ENCODE measurements at places on chromosomes 6 and 20.
A peak's percentile ranks its signal among the peaks of the same experiment; 100 is the strongest.

DNA sequence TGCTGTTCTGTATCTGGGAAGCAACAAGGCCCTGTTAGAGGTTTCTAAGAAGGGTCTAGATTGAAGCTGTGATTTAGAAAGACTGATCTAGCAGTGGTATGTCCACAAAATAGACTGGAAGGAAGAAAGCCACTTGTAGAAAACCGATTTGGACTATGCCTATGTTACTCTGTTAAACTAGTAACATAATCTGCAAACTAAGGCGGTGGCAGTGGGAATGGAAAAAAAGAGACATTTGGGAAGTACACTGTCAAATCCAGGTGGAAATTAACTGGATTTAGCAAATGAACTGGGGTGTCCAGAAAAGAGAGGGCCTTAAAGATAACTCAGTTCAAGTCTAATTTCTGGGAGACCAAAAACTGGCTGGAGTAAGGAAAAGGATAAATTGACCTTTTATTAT lies 11.6 kb downstream of the ILRUN start:
- DNase-seq = no peak

DNA sequence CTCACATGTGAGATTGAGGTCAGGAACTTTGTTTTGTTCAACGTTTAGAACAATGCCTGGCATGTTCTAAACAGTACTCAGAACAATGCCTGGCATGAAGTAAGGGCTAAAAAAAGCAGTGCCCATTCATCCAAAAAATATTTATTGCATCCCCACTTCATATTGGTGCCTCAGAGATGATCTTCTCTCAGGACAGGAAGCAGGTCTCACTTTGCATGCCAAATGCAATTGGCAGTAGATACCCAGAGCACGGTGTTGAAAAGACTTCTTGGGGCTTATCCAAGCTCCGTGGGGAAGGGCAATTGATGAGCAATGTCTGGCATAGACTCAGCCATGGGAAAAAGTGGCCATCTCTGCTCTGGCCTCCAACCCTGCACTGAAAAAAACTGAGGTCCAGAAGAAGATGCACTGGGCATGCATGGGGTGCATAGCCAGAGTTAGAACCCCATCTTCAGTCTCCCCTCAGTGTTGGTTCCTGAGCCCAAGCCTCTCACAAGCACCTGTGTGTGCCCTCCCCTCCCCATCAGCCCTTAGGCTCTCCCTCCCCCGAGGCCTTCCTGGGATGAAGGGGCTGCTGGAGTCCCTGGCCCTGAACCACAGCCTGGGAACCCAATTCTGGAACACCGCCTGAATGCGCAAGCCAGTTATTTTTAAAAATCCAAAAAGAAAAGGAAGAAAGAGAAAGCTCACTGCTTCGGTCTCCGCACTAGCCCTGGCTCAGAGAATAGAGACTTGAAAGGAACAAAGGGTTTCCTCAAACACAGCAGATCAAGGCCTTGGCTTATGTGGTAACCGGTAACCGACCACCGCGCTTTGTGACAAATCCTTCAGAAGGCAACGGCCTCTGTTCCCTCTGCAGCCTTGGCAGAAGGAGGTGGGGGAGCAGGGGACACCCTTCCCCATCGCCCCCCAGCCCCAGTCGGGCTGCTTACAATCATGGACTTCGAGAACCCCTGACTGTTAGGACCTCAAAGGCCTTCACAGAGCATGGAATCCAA lies 78.5 kb upstream of the SIRPA start:
- peak; percentile 93 for DNase-seq

DNA sequence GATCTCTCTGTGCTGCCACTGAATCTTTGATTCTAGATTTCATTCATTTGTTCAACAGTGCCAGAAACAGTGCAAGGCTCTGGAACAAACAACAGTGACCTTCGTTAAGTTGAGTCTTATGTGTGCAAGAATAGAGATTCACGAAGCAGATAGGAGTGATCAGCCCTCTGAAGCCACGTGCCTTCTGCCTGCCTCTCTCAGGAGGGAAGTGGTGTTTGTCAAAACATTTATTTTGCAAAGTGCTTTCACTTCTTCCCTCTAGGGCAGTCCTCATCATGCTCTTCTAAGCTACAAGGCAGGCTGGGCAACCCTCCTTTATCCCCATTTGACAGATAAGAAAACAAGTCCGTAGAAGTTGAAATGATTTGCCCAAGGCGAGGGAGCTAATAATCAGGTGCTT lies 204.3 kb downstream of the TFAP2C start:
- no peak for DNase-seq

- no peak for DNase-seq
Observed at GRCh38 chr20:39745380-39745779, 783.2 kb downstream of the DHX35 start.

DNA sequence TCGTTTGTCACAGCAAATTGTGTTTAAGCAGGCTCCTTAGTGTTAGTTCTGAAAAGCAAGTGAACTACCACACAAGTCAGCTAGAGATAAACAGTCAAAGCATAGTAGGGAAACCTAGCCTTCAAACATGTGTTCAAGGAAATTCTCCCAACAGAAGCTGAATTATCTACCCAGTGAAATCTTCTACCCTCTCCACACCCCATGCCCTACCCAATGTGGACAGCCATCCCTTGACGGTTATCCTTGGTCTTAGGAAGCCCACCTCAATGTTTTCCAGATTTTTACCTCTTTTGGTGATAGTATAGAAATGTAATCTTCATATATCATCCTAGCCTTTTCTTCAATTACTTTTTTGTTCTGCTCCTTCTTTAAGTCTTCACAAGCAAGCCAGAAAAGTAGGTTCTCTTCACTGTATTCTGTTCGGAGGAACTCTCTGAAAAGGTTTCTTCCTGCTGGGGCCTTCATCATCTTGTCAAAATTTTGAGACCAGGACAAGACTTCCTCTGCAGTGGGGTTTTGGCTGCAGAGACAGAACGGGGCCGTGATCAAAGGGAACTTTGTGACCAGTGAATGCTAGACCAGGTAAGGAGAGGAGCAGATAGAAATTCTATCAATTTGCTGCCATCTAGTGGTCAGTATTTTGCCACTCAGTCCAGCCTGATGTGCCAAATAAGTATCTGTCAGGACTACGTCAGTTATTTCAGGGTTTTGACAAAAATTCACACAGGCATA lies 21.6 kb upstream of the MTRF1L start:
- DNase-seq = peak; percentile 53

- DNase-seq = peak; percentile 92
Observed at GRCh38 chr20:50724851-50725723, 6.3 kb upstream of the PARD6B start.

GRCh38 chr6:61622601-61623000 lies 663.4 kb downstream of the KHDRBS2 start:
- no peak for DNase-seq

- no peak for DNase-seq
Observed at GRCh38 chr6:87184762-87185250, 29.4 kb downstream of the ZNF292 start.

- DNase-seq = no peak
Observed at GRCh38 chr6:15498640-15499039, 164.2 kb downstream of the DTNBP1 start.

- DNase-seq = no peak
Observed at GRCh38 chr6:151330130-151330696, 61.1 kb downstream of the ZBTB2 start.

GRCh38 chr20:23167431-23167830 lies 81.3 kb upstream of the CD93 start:
- no peak for DNase-seq

DNA sequence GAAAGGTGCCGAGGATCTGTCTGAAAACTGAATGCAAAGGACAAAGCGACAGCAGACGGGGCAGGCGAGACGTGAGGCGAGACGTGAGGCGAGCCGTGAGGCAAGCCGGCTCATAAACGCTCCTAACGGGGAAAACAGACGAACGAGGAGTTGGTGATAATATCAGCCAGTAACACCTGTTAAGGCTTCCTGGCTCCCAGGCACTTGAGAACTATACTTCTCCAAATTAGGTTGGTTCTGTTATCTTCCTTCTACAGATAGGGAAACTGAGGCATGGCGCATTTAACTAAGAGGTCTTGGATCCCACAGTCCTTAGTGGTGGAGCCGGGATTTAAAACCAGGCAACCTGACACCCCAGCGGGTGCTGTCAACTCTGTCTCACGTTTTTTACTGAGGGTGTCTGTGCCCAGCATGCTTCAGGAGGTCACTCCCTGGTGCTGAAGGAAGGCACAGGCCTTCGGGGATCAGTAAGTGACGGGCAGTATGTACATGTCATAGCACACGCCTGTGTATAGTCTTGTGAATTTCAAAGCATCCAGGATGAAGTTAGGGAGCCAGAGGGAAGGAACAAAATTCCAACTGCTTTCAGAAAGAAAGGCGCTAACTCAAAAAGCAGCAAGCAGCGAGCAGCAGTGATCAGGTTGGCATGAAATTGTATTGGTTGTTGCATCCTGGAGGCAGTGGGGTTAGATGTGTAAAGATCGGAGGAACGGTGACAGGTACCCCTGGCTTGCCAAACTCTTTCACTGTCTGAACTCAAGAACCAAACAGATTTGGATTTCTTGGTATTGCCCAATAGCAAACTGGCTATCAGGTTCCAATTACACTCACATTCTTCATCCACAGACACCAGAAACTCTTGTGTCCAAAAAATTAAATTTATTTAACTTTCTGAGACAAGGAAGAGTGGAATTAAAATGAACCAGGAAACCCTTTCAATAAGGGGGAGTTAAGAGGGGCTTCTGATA lies 318.7 kb downstream of the THBS2 start:
- DNase-seq = no peak

DNA sequence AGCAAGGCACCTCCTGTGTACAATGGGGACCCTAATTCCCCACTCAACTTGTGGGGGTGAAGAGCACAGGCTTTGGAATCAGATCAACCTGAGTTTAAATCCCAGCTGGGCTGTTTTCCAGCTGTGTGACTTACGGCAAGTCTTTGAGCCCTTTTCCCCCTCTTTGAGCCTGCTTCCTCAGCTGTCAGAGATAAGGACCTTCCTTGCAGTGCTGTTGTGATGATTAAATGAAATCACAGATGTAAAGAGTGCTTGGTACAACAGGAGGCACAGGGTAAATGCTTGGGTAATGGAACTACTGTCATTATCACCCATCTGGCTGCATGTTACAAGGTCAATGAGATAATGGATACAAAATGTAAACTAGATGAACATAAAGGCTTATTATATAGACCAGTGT lies 3.2 kb downstream of the SNX21 start:
- no peak for DNase-seq

GRCh38 chr20:22729616-22730236 lies 145.4 kb upstream of the FOXA2 start:
- DNase-seq = no peak

DNA sequence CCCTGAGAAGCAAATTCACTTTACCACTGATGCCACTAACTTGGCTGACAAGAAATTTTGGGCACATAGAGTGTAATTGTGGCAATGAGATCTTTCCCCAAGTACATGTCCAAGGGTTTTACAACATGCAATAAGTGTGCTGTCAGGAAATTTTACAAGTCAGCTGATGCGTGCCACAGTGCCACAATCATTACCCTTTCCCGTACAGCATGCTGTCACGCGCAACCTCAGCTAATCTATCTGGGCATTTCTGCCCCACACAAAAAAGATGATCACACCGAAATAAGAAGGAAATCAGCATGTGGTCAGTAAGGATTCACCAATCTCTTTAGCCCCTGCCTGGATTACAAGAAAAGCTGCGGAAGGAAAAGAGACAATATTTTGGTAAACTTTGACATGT lies 163.6 kb upstream of the PREP start:
- no peak for DNase-seq

GRCh38 chr6:72758901-72759300 lies 137.0 kb downstream of the KCNQ5 start:
- DNase-seq = no peak

DNA sequence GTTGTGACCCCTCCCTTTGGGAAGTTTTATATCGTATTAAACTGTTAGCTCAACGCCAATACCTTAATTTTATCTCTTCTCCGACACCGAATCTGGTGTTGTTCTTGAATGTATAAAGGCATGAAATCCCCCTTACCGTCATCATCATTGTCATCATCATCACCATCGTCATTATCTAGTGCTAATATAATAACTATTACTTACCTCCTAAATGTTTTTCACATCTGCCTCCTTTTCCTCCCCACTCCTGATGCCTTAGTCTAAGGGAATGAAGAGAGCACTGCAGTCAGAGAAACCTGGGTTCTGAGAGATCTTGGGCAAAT lies 677 bp upstream of the ZBTB24 start:
- DNase-seq = no peak

DNA sequence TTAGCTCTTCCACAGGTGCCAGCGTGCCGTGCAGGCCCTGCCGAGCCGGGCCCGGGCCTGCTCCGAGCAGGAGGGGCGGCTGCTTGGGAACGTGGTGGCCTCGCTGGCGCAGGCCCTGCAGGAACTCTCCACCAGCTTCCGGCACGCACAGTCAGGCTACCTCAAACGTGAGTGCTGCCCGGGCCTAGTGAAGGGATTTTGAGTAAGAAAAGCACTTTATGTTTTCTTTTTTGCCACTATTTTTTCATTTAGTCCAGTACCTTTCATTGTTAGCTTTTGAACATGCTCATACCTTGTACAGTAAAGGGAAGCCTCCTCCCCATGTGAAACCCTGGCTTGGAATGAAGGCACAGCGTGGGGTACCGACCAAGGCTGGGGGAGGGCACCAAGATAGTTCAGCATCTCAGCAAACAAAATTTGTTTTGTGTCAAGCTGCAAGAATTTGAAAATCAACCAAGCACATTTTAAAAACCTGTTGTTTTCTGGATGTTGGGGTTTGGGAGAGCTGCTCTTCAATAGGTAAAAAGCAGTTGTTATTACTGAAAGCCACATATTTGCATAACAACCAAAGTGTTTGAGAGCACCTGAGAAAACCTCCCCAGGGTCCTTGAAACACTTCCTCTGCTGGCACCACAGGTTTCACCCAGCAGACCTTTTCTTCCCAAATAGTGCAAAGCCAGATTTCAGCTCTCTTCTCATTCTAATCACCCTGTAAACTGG lies 18.4 kb downstream of the STX16 start:
- DNase-seq = no peak

DNA sequence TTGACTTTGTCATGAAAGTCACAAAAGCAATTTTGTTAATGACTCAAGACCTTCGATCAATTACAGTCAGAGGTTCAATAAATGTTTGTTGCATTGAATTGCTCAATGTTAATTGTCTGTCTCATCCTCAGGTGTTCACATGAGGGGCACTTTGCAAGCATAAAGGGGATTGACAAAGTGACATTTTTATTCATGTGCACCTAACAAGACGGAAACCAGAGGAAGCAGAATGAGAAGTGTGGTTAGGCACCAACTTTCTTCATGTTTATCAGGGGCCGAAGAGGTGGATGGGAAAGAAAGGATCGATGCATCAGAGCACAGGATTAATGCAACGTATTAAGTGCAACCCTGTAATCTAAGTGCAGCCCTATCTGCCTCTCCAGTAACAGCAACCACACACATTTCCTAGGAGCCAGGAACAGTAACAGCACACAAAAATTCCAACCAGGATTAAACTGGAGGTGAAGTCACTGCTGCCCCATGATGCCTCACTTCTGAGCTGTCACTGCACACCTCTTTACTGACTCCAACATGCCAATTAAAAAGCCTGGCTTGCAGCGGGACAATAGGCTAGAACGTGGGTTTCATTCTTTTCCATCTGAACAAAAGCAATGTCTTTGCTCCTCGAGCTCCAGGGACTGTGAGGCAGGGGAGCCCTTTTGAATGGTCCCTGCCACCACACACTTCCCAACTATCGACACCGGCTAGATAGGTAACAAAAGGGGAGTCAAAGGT lies 262.7 kb downstream of the CD83 start:
- no peak for DNase-seq

- peak; percentile 64 for DNase-seq
Observed at GRCh38 chr6:12266571-12266970, 23.6 kb upstream of the EDN1 start.

Measured in LHCN-M2 (cell line).